Iris pigment epithelial cell (primary cell): ENCODE measurements at places on chromosomes 2 and 18.

DNA sequence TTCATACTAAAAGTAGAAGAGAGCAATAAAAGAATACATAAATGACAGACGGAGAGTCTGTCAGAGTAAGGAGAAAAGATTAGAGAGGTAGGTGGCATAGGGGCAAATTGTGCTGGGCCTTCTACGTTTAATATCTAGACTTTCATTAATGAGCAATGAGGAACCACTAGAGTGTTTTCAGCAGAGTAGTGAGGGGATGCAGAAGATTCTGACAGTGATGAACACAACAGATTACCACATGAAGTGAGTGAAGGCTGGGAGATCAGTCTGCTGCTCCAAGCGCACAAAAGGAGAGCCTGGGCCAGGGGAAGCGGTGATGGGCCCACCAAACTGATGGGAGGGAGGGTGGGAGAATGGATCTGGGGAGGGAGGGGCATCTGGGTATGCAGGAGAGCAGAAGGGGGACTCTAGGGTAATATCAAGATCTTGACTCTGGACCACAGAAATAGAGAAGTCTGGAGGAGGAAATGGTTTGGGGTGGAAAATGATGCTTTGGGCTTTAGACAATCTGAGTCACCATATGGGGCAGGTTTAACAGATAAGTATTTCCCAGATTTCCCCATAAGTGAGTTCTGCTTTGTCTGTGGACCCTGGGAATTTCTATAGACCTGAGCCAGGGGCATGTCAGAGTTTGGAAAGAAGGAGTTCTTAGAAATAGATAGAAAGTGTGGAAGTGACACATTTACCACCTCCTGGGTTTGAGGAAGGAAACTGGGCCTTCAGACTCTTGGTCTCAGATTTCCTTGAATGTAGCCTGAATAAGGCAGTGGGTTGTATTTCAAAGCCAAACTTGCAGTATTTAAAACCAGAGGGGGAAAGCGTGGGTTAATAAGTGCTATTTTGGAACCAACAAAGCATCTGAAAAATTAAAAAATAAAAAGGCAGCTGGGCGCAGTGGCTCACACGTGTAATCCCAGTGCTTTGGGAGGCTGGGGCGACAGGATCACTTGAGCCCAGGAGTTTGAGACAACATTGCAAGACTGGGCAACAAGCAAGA is 15.0 kb upstream of the IL1A start:
- DNase-seq: peak; percentile 37

- DNase-seq: no peak
Observed at GRCh38 chr2:59935005-59935404, 618.4 kb downstream of the BCL11A start.

DNA sequence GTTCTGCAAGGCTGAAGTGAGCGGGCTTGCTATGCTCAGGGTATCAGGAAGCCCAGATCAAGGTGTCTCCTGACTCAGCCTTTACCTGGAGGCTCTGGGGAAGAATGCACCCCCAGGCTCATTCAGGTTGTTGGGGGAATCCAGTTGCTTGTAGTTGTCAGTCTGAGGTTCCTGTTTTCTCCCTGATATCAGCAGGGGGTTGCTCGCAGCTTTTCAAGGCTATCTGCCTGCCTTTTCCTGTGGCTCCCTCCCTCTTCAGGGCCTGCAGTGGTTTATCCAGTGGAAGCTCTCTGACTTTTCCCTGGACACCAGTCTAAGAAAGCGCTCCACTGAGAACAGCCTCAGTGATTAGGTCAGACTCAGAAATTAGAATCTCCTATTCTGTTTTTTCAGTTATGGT is 116.6 kb downstream of the PTPRM start:
- no peak for DNase-seq

- peak; percentile 33 for DNase-seq
Observed at GRCh38 chr2:147331790-147332419, 512.9 kb upstream of the ACVR2A start.

DNA sequence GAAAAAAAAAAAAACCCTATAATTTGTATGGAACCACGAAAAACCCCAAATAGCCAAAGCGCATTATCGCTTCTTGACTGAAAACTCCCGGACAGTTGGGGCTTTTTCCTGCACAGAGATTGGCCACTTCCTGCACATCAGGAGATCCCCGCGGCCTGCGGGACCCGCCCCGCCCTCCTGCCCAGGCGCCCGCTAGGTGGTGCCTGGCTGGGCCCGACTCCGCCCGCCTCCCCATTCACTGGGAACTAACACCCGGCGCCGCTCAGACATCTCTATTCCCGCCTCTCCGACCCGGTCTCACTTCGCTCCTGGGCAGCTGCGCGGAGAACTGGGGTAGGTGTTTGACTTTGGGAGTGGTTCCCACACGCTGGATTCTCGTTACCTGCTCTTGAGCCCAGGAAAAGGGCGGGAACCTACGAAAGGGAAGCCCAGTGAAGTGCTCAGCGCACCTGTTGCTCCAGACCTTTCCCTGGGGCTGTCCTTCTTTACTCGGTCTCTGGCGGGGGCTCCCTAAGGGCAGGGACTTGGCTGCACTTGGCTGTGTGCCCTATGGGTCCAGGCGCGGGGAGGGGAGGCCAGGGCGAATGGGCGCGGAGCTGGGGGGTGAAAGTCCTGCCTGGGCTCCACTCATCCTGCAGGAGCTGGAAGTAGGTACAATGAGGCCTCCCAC is at the start of gene HMSD:
Gene HMSD (plus strand): TSS at position 234 of the 670 bp plus-strand sequence. CDS start 4,155 bp downstream, outside the sequence.
- peak; percentile 37 for DNase-seq

- DNase-seq: peak; percentile 92
Observed at GRCh38 chr2:73859721-73860586, 31.2 kb downstream of the STAMBP start.

DNA sequence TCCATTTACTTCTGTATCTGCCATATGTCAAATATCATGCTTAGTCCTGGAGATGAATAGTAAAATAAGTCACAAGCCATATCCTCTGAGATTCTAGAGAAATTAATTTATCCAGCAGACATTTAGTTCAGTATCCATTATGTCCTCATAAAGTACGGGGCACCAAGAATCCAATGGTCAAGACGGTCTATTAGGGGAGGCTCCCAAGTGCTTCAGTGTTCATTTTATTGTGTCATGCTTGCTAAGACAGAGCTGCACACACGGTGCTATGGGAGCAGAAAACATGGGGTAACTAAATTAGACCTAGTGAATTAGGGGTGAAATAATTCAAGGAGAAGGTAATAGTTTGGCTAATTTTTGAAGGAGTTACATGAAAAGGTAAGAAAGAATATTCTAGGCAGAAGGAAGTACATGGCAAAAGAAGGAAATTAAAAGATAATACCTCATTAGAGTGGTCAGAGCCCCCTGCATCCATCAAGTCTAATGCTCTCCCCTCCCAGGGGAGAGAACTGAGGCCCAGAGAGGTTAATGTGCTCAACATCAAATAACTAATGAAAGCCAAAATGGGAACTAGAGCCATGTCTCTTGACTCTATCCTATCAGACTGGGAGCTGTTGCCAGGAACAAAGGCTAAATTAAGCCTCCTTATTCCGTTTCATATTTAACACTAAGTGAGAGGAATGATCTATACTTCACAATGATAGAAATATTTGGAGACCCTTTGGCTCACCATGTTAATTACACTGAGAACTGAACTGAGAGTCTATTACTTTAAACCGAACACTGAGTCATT is 358.7 kb downstream of the LRRTM1 start:
- no peak for DNase-seq

DNA sequence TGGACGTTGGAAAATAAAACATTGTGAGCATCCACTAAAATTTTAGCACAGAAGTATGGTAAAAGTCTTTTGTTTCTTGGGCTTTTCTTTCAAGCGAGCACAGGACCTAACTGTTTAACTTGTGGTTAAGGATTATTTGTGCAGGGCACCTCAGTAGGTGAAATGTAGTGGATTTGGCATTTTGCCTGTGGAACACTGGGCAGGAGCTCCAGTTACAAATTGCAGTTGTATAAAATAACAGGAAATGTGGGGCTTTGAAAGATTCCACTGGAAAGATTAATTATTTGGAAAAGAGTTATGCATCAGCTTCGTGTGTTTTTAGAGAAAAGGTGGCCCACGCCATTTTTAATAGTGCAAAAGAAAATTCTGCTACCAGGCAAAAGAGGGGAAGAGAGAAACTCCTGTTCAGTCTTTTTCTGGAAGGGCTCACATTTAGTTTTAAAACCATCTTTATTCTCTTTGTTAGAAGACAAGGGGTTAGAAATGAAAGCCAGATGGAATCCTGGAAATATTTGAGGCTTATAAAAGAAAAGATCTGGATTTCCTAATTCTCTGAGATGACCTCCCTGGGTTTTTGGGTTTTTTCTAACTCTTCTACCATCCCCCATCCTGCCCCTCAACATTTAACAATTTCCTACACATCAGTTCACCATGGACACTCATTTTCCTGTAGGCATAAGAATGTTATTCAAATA is 144.3 kb upstream of the SERTAD2 start:
- DNase-seq: peak; percentile 56

- DNase-seq: no peak
Observed at GRCh38 chr2:180394305-180394704, 387.2 kb upstream of the CWC22 start.

DNA sequence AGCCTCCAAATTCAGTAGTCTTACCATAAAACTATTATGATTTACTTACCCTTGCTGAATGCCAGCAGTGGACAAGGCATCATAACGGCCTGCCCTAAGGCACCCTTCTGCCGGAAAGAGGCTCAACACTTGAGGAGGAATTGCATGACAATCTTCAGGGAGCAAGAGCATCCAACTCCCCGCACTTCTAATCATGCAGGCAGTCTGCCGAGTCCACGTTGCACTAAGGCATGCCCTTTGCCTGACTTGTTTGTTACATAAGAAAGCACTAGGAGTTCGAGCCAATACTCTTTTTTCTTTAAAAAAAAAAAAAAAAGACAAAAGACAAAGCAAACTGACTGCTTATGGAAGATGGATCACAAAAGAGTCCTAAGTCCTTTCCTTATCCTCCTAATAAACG is 17.9 kb upstream of the SPTBN1 start:
- peak; percentile 39 for DNase-seq

GRCh38 chr2:65232636-65233035 is 5.0 kb downstream of the ACTR2 start:
- peak; percentile 87 for DNase-seq
